ENCODE measurements at places on chromosomes 12 and 14.

GRCh38 chr12:9906873-9907272 lies 25.3 kb downstream of the CLEC2A start:
- H3K27ac ChIP-seq: no peak overlapping the region
- DNase-seq: no peak
- H3K4me1 ChIP-seq: no peaks in the 10 kb centered on the region
- H3K4me3 ChIP-seq: no peak overlapping the region
- H3K27me3 ChIP-seq: no peaks in the 10 kb centered on the region
- no peaks in the 10 kb centered on the region for H3K36me3 ChIP-seq

DNA sequence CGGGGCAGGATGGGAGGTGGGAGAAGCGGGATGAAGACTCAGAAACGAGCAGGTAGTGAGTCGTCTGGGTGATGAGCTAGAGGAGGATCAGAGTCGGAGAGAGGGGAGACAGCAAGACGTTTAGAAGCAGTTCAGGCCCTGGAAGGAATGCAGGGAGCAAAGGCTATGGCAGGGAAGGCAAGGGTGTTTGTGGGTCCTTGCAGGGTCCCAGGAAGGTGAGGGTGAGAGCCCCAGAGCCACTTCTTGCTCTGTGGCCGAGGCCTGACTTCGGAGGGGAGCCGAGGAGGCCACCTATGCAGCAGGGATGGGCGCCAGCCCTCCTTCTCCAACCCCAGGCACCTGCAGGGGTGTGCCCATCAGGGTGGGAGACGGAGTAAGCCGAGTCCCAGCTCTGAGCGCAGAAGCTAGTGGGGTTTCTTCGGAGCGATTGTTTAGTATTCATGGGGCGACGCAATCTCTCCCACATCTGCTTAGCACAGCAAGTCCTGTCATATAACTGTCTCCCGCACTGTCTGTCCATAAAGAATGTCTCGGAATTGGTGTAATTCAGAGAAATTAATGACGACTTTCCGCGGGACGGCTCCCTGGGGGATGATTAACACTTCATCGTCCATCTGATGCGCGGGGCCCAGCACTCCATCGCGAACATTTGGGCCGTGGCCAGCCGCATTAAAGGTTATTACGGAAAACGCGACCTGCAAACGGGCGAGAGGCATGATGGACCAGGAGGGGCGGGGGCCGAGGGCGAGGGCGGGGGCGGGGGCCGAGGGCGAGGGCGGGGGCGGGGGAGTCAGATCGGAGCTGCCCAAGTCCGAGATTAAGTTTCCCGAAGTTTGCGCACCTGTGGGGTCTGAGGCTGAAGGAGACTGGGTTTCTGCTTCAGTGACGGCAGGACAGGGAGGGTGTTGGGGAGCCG lies 12.2 kb upstream of the CALCOCO1 start:
- DNase-seq: no peak
- no peaks in the 10 kb centered on the region for H3K36me3 ChIP-seq
- peaks cover 90% of the 10 kb centered on the region for H3K27me3 ChIP-seq
- H3K4me1 ChIP-seq: peaks cover 24% of the 10 kb centered on the region
- H3K27ac ChIP-seq: no peak overlapping the region

- DNase-seq: no peak
- no peak overlapping the region for H3K4me3 ChIP-seq
- H3K4me1 ChIP-seq: peaks cover 35% of the 10 kb centered on the region
- peak overlapping the region; percentile 85 for H3K27ac ChIP-seq
- H3K36me3 ChIP-seq: peaks cover 17% of the 10 kb centered on the region
Observed at GRCh38 chr12:101925935-101926334, 48.6 kb downstream of the DRAM1 start.

- no peak overlapping the region for H3K27ac ChIP-seq
- H3K36me3 ChIP-seq: no peaks in the 10 kb centered on the region
- H3K4me3 ChIP-seq: no peak overlapping the region
- no peak for DNase-seq
Observed at GRCh38 chr14:87080146-87080545, 912.8 kb downstream of the GALC start.

GRCh38 chr12:31245822-31246469 lies 80.0 kb downstream of the SINHCAF start:
- DNase-seq: no peak
- H3K4me3 ChIP-seq: no peak overlapping the region
- no peaks in the 10 kb centered on the region for H3K4me1 ChIP-seq
- H3K27me3 ChIP-seq: no peaks in the 10 kb centered on the region
- H3K27ac ChIP-seq: no peak overlapping the region
- no peaks in the 10 kb centered on the region for H3K36me3 ChIP-seq

DNA sequence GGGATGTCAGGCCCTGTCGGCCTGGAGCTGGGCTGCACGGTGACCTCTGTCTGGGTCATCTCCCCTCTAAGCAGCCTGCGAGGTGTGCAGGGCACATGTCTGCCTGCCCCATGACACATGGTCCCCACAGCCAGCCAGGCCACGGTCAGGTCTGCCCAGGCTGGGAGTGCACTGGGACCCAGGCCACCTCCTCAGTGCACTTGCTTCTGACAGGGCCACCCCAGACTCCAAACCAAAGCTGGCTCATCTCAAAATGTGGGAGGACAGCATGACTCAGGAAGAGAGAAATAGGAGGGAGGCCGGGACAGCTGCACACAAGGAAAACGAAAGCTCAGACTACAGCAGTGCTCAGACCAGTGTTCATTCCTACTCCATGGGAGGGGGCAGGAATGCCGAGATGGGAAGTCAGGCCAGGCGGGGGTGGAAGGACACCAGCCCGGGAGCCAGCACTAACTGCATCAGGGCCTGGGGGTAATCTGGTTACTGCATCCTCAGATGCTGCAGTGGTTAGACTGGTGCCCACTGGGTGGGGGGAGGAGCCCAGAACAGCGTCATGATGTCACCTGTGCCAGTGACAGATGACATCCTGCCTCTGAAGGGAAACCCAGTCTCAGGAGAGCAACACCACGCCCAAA lies 4.0 kb downstream of the P2RX2 start:
- no peak for DNase-seq
- H3K27ac ChIP-seq: no peak overlapping the region
- H3K36me3 ChIP-seq: peaks cover 14% of the 10 kb centered on the region
- H3K4me3 ChIP-seq: no peak overlapping the region

- H3K4me1 ChIP-seq: peaks cover 32% of the 10 kb centered on the region
- DNase-seq: peak; percentile 94
- H3K36me3 ChIP-seq: no peaks in the 10 kb centered on the region
- H3K27ac ChIP-seq: peak overlapping the region; percentile 72
- no peak overlapping the region for H3K4me3 ChIP-seq
Observed at GRCh38 chr12:49868952-49869815, 26.3 kb upstream of the BCDIN3D start.

- no peaks in the 10 kb centered on the region for H3K27me3 ChIP-seq
- H3K4me1 ChIP-seq: no peaks in the 10 kb centered on the region
- DNase-seq: no peak
- H3K36me3 ChIP-seq: no peaks in the 10 kb centered on the region
- H3K27ac ChIP-seq: no peak overlapping the region
Observed at GRCh38 chr12:39032448-39032847, 127.1 kb upstream of the CPNE8 start.

DNA sequence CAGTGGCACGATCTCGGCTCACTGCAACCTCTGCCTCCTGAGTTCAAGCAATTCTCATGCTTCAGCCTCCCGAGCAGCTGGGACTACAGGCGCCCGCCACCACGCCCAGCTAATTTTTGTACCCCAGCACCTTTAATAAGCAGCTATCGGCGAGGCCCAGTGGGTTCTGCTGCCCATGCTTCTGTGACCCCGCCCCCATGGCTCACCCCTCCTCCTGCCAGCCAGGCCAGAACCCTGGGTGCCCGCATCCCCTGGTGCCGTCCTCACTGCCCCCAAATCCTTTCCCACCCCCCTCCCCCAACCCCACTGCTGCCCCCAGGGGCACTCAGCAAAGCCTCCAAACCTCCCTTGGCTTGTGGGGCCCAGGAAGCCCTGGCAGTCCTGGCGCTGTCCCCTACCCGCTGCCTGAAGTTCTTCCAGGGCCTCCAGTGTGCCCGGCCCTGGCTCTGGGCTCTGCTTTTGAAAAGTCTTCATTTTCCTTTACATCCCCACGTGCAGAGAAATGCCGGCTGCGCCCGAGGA lies 14.5 kb downstream of the BAG5 start:
- H3K36me3 ChIP-seq: no peaks in the 10 kb centered on the region
- H3K4me1 ChIP-seq: peaks cover 67% of the 10 kb centered on the region
- DNase-seq: no peak
- H3K4me3 ChIP-seq: no peak overlapping the region
- no peak overlapping the region for H3K27ac ChIP-seq

GRCh38 chr14:60643463-60644314 lies 5.6 kb downstream of the SIX1 start:
- H3K36me3 ChIP-seq: no peaks in the 10 kb centered on the region
- peaks cover 100% of the 10 kb centered on the region for H3K27me3 ChIP-seq
- H3K4me1 ChIP-seq: peaks cover 32% of the 10 kb centered on the region
- DNase-seq: no peak
- no peak overlapping the region for H3K27ac ChIP-seq

DNA sequence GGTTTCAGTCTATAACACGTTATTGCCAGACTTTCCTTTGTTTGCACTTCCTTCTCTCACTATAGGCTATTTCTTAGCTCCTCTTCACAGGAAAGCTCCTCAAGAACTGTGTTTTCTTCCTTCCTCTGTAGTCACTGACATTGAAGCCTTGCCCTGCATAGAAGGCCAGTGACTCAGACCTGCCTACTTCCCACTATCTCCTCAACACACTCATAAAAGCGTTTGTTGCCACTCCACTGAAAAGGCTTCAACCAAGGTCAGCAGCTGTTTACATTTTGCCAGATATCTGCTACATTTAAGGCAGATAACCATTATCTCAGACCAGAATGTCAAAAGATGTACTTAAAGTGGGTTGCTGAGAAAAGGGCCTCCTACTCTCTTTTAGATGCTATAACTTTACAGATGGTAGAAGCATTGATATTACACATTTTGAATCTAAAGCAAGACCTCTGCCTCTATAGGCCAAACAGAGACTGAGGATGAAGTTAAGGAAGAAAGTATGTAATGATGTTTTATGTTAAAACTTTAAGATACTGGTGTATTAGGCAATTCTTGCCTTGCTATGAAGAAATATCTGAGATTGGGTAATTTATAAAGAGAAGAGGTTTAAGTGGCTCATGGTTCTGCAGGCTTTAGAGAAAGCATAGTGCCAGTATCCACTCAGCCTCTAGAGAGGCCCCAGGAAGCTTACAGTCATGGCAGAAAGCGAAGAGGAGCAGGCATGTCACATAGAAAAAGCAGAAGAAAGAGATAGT lies 233.3 kb upstream of the FLRT2 start:
- DNase-seq: no peak
- no peaks in the 10 kb centered on the region for H3K4me1 ChIP-seq
- no peak overlapping the region for H3K4me3 ChIP-seq
- H3K36me3 ChIP-seq: no peaks in the 10 kb centered on the region
- H3K27me3 ChIP-seq: no peaks in the 10 kb centered on the region
- H3K27ac ChIP-seq: no peak overlapping the region

GRCh38 chr12:13094367-13094766 lies 9.1 kb downstream of the GSG1 start:
- H3K4me3 ChIP-seq: no peak overlapping the region
- H3K27me3 ChIP-seq: no peaks in the 10 kb centered on the region
- H3K36me3 ChIP-seq: no peaks in the 10 kb centered on the region
- no peak overlapping the region for H3K27ac ChIP-seq
- no peak for DNase-seq
- peaks cover 6% of the 10 kb centered on the region for H3K4me1 ChIP-seq

- no peaks in the 10 kb centered on the region for H3K4me1 ChIP-seq
- no peak overlapping the region for H3K4me3 ChIP-seq
- no peak overlapping the region for H3K27ac ChIP-seq
Observed at GRCh38 chr14:57420986-57421385, 30.6 kb downstream of the NAA30 start.

- no peaks in the 10 kb centered on the region for H3K27me3 ChIP-seq
Observed at GRCh38 chr12:5582541-5582940, 150.6 kb downstream of the NTF3 start.

GRCh38 chr12:19737019-19737418 lies 297.7 kb downstream of the AEBP2 start:
- no peak overlapping the region for H3K4me3 ChIP-seq
- DNase-seq: no peak
- H3K4me1 ChIP-seq: peaks cover 20% of the 10 kb centered on the region
- H3K27ac ChIP-seq: no peak overlapping the region

GRCh38 chr14:52103416-52103815 lies 34.6 kb upstream of the NID2 start:
- H3K36me3 ChIP-seq: no peaks in the 10 kb centered on the region
- peaks cover 11% of the 10 kb centered on the region for H3K4me1 ChIP-seq
- DNase-seq: no peak
- H3K27ac ChIP-seq: no peak overlapping the region
- no peak overlapping the region for H3K4me3 ChIP-seq

DNA sequence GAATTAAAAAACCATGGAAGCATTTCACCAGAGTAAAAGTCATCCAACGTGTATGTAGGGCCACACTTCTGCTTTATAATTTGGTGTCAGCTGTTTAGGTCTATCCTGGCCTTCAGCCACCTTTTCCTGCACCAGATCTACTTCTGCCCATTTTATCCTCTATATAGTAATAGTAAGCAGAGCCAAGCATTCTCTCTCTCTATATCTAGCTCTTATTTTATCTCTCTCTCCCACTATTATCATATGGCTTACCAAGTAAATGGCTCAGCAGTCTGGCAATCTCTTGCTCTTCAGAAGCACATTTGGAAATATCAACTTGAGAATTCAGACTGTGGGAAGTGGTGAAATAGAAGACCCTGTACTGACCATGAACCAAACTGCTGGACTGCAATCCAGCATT lies 84.1 kb upstream of the FKBP4 start:
- no peaks in the 10 kb centered on the region for H3K27me3 ChIP-seq
- H3K27ac ChIP-seq: no peak overlapping the region
- no peak for DNase-seq

DNA sequence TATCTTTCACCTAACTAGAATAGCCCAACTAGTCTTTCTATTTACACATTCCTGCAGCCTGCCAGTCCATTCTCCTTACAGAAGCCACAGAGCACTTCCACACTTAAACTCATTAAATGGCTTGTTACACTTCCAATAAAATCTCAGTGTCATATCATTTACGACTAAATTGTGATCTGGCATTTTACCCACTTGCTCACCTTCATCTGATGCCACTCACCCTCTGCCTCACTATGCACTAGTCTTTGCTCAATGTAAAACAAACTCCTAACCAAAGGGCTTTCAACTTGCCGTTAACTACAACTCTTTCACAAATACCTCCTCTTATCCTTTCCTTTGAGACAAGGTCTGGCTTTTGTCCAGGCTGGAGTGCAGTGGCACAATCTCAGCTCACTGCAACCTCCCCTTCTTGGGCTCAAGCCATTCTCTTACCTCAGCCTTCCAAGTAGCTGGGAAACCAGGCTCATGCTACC lies 24.1 kb downstream of the YAF2 start:
- peak; percentile 56 for DNase-seq
- H3K27me3 ChIP-seq: no peaks in the 10 kb centered on the region
- peaks cover 29% of the 10 kb centered on the region for H3K4me1 ChIP-seq
- H3K36me3 ChIP-seq: no peaks in the 10 kb centered on the region
